ENCODE measurements at places on chromosomes 13 and 19. TPM values are rescaled to one million over a fixed set of nuclear protein-coding genes. Genes with fewer than 3 reads are reported as not detected.

ZNF729 gene
- not detected for total RNA-seq

IGFL3 gene
- not detected for total RNA-seq

TJP3 gene
- not detected for total RNA-seq

LYPD3 gene
- total RNA-seq = 0.43 TPM

CABP5 gene
- not detected for total RNA-seq

TNFRSF19 gene
- 95.7 TPM for total RNA-seq

APLP1 gene
- total RNA-seq = 3.5 TPM

PROZ gene
- not detected for total RNA-seq

- DNase-seq = no peak
These were observed 68.9 kb upstream of the GPR183 start for GRCh38 chr13:99376132-99376531.

GRCh38 chr19:18468517-18468916 is 30.6 kb upstream of the ISYNA1 start:
- no peak for DNase-seq

- DNase-seq = no peak
These were observed 51.9 kb downstream of the ACSBG2 start for GRCh38 chr19:6187374-6187773.

- no peak for DNase-seq
These were observed 107.8 kb downstream of the EDNRB start for GRCh38 chr13:77810878-77811277.

DNA sequence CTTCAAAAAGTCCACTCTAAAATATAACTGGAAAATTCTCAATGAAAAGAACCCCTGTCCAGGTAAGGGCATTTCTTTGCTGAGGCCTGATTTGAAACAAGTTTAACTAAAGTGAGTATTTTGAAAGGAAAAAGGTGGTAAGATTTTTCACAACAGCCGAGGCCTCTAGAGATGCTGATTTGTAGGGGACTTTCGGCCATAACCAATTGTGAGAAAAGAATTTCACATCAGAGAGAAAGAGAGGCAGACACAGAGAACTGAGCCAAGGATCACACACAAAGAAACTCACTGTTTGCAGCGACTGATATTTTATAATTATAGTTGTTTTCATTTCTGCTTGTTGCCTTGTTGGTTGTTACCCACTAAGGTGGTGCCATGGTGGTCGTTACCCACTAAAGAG is 24.4 kb downstream of the MBD3L2B start:
- no peak for DNase-seq

DNA sequence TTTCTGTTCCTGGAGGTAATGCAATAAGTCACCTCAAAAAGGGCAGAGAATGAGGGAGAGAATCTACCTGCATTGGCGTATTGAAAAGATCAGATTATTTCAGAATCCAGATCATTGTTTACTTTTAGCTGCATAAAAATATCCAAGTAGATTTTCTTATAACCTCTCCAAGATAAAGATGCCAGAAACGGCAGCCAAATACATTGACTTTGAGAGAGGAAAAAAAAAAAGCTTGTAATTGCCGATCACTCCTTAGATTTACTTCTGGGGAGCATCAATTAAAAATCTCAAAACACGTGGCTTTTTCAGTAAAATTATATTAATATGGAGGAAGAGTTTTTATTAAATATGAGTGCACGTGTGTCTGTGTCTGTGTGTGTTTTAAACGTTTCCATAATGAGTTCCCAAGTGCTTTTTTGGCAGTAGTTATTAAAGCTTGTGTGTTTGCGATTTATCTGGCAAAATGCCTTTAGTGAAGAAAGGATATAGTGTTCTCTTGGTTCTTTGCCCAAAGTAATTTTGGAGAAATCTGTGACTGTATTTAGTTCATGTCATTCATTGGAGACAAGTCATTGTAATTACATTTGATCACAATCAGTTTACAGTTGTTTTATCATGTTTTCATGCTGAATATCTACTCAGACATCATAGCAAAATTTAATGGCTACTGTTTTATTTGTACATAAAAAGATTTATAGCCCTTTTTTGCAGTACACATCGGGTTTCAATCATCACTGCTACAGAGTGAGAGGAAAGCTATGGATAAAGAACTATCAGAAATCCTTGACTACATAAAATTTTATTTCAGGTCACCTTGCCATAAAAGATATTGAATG is 176.1 kb downstream of the TM9SF2 start:
- no peak for DNase-seq

- no peak for DNase-seq
These were observed 44.7 kb upstream of the FRY start for GRCh38 chr13:31986676-31987470.

GRCh38 chr13:79621902-79622301 is 140.9 kb downstream of the NDFIP2 start:
- no peak for DNase-seq

- peak; percentile 85 for DNase-seq
These were observed 1.7 kb downstream of the UBXN6 start for GRCh38 chr19:4455719-4456475.

- no peak for DNase-seq
These were observed 246.1 kb upstream of the DACH1 start for GRCh38 chr13:72113076-72113475.

GRCh38 chr13:80454245-80454644 is 113.3 kb upstream of the SPRY2 start:
- no peak for DNase-seq

- no peak for DNase-seq
These were observed 35.0 kb upstream of the TNFSF11 start for GRCh38 chr13:42538996-42539395.

GRCh38 chr13:92074658-92075057 is 676.2 kb downstream of the GPC5 start:
- no peak for DNase-seq

DNA sequence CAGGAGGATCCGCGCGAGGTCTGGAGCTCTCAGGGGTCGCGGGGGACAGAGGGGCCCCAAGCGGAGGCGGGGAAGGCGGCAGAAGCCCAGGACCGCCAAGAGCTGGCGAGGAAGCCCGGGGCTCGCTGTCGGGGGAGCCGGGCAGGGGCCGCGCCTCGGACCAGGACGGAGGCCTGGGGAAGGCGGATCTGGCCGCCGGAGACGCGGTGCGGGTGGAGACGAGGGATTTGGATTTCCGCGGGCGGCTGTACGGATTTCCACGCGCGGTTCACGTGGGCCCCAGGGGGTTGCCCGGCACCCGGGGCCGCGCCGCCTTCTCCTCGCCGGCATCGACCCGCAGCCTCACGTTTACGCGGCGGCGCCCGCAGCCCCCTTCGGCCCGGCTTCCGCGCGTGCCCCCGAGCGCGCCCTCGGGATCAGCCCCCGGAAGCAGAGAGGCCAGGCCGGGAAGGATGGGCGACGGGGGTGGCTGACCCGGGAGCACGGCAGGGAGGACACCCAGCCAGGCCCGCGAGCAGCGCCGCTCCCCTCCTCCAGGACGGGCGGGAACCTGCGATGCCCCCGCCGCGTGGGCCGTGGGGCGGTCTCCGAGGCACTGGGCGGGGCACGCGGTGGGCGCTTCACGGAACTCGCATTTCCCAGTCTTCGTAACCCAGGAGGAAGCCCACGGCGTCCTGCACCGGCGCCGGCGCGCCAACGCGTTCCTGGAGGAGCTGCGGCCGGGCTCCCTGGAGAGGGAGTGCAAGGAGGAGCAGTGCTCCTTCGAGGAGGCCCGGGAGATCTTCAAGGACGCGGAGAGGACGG is 4.7 kb downstream of the F7 start:
- no peak for DNase-seq

DNA sequence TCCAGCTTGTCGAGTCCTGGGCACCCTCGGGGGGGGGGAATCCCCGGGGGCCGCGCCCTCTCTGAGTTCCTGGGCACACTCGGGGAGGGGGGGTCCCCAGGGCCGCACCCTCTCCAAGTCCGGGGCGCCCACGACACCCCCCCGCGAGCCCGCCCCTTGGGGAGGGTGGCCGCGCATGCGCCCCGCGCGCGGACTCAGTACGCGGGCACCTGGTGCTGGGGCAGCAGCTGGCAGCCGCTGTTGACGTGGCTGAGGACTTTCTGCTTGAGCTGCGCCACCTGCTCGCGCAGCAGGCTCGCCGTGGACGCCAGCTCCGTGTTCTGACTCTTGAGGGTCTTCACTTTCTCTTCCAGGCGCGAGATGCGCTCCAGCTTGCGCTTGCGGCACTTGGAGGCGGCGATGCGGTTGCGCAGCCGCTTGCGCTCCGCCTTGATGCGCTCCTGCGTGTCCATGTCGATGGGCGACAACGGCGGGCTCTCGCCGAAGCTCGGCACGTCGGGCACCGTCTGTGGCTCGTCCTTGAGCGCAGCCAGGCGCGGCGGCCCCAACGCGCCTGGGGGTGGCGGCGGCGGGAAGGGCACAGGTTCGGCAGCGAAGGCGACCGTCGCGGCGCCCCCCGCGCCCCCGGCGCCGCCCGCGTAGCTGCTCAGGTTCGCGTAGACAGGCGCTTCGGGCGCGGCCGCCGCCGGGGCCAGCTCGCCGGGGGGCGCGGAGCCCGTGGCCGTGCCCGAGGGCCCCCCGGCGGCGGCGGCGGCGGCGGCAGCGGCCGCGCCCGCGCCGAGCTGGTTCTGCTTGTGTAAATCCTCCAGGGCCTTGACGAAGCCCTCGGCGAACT is 958 bp downstream of the JUND start:
- peak; percentile 76 for DNase-seq

GRCh38 chr13:51829568-51829899 is 15.4 kb downstream of the TMEM272 start:
- DNase-seq = no peak

GRCh38 chr19:55611300-55611982 is 6.0 kb downstream of the ZNF865 start:
- no peak for DNase-seq

- peak; percentile 18 for DNase-seq
These were observed 165.2 kb downstream of the DCLK1 start for GRCh38 chr13:35966024-35966423.

DNA sequence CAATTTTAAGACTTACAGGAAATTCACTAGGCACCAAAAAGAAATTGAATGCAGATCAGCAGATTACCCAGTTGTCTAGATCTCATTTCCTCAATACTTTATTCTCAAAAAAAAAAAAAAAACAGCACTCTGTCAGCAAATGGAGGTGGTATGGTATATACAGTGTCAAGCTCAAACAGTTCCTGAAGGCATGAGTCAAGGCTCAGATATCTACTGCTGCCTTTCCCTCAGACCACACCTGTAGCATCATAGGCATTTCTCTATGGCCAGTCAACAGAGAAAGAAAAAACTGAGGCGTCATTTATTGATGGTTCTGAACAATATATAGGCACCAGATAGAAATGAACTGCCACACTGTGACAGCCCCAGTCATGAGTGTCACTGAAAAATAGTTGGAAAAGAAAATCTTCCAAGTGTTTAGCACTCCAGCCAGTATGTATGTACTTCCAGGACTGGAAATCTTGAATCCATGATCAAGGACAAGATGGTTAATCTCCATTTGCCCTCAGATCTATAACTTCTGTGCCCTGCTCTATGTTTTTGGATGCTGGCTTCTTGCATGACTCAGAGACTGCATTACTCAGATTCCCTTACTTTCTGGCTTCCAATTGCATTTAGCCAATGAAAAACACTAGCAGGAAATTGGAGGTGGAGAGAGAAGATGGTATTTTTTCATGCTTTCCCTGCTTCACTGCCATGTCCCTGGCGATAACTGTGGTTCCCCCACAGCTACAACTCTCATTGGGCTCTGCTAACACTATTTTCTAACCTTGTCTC is 8.4 kb upstream of the COG3 start:
- no peak for DNase-seq
